ENCODE measurements at places on chromosomes 7 and 10. TPM values are rescaled to one million over a fixed set of nuclear protein-coding genes. Genes with fewer than 3 reads are reported as not detected.

Gene UCN3
- total RNA-seq, result not detected

Gene ANXA8L1
- total RNA-seq, result 1.0 TPM

Gene EGFR
- total RNA-seq, result 67.2 TPM

Gene IFIT2
- 9.4 TPM for total RNA-seq

Gene SLC35G1
- total RNA-seq, result 3.3 TPM

Gene SPDYE5
- total RNA-seq, result not detected

Gene PYROXD2
- 5.8 TPM for total RNA-seq

Gene AGR3
- total RNA-seq, result not detected

Gene C7orf33
- total RNA-seq, result not detected

Gene SEMA3A
- total RNA-seq, result 6.8 TPM

Gene ADRB1
- 0.04 TPM for total RNA-seq

Gene JMJD1C
- total RNA-seq, result 90.3 TPM

Gene SSC4D
- 6.4 TPM for total RNA-seq

Gene AGAP9
- 3.6 TPM for total RNA-seq

Gene BLNK
- total RNA-seq, result 0.55 TPM

Gene PTN
- total RNA-seq, result 4.7 TPM

Gene AKR1C8
- total RNA-seq, result 0.21 TPM

Gene EGR2
- 0.67 TPM for total RNA-seq

Gene ARMC3
- 0.34 TPM for total RNA-seq

Gene CTAGE4
- total RNA-seq, result 4.2 TPM

Gene CTNNA3
- 0.79 TPM for total RNA-seq

Gene SUN3
- not detected for total RNA-seq

Gene TMEM229A
- not detected for total RNA-seq

Gene MOGAT3
- not detected for total RNA-seq
